ENCODE measurements at places on chromosomes 7 and 10.

- DNase-seq, result no peak
Observed at GRCh38 chr10:96287392-96288105, 16.2 kb upstream of the BLNK start.

GRCh38 chr10:47402641-47403301 is 18.7 kb upstream of the ZNF488 start:
- no peak for DNase-seq

DNA sequence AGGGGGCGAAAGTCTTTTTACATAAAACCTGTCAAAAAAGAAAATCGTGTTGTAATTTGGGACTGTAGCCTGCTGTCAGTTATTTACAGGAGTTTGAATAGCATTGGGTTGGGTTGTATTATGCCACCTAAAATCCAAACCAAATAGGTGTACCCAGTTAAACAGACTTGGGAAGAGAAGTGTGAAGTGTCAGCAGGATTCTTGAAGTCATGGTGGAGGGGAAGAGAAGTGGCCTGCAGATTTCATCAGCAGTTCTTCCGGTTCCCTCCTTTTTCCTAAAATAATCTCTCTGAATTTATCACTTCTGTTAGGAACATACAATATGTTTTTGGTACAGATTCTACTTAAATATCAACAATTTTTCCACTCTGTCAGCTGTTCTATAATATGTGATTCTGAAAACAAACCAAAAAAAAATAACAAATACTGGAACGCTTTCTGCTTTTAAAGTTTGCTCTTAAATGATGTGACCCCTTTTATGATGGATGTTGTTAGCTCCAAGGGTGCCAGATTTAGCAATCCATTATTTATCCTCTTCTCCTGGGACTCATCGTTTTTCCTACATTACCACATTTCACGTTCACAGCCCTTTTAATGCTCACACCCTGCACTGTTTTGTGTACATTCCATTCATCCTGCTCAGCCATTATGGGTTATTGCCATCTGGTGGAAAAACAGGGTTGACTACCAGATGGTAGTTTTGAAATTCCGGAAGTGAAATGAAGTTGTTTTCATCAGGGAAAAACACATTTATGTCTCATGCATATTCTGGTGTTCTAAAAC is 18.7 kb upstream of the ARHGAP12 start:
- no peak for DNase-seq

GRCh38 chr7:89680161-89680560 is 474.1 kb upstream of the STEAP1 start:
- DNase-seq, result no peak

- no peak for DNase-seq
Observed at GRCh38 chr7:47087866-47088265, 494.0 kb downstream of the TNS3 start.

- DNase-seq, result no peak
Observed at GRCh38 chr10:31583293-31583692, 264.3 kb downstream of the ZEB1 start.

DNA sequence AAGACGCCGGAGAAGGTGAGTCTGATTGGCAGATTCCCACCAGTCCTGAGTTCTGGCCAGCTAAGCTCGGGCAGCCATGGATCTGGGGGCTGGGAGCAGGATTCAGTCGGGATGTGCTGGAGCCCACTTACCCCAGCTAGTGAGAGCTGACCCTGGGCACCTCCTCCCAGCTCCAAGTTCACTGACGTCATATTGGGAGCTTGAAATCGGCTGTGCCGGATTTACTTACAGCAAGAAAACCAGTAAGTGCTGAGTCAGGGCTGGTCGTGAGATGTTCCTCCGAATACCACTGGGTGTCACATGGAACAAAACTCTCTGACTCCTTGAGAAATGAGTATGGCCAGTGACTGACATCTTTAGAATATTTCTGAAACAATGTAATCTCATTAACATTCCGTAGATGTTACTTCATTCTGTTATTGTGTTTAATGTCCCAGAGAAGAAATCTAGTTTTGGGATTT is 621.2 kb downstream of the SDK1 start:
- no peak for DNase-seq

DNA sequence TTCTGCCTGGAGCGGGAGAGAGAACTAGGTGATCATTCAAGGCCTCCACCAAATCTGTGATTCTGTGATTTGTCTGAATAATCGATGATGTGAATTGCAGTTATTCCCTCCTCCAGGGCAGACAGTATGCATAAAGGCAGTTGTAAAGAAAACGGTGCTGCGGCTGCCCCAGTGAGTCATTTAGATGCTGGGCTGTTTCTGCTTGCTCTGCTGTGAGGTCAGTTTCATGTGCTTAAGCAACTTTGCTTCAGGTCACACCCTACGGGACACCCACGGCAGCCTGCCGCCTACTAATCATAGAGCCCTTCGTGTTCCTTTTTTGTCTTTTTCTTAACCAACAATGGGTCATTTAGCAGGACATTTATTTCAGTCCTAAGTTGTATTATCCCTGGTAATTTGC is 158.1 kb upstream of the PITRM1 start:
- DNase-seq, result no peak

DNA sequence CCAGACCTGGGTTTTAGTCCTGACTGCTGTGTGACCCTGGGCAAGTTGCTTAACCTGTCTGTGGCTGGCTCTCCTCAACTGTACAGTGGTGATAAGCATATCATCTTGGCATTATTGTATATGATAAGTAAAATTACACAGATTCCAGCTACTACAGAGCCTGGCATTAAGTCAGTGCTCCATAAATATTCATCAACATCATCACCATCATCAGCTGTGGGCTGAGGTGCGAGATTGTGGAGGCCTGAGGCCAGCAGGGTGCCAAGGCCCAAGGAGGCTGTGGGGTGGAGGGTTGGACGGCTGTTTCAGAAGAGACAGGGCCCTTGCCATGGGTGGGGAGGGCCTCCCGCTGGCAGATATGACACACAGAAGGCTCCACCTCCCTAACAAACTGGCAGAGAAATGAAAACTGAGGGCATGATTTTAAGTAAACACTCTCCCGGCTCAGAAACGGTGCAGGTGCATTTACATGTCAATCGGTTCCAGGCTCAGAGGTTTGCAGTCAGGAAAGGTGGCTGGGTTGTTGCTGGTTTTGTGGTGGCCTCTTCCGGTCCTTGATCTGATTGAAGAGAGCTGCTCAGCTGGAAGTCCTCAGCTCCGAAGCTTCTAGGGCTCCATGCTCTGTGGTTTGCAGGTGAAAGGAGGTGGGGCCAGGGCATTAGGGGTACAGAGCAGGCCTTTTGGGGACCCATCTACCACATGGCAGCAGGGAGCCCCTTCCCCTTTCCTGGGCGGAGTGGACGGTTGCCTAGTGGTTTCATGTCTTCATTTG is 10.2 kb downstream of the CRYGN start:
- peak; percentile 56 for DNase-seq

- DNase-seq, result no peak
Observed at GRCh38 chr10:13615650-13616300, 29.0 kb downstream of the PRPF18 start.

GRCh38 chr7:29900745-29901144 is 88.9 kb downstream of the SCRN1 start:
- DNase-seq, result no peak

DNA sequence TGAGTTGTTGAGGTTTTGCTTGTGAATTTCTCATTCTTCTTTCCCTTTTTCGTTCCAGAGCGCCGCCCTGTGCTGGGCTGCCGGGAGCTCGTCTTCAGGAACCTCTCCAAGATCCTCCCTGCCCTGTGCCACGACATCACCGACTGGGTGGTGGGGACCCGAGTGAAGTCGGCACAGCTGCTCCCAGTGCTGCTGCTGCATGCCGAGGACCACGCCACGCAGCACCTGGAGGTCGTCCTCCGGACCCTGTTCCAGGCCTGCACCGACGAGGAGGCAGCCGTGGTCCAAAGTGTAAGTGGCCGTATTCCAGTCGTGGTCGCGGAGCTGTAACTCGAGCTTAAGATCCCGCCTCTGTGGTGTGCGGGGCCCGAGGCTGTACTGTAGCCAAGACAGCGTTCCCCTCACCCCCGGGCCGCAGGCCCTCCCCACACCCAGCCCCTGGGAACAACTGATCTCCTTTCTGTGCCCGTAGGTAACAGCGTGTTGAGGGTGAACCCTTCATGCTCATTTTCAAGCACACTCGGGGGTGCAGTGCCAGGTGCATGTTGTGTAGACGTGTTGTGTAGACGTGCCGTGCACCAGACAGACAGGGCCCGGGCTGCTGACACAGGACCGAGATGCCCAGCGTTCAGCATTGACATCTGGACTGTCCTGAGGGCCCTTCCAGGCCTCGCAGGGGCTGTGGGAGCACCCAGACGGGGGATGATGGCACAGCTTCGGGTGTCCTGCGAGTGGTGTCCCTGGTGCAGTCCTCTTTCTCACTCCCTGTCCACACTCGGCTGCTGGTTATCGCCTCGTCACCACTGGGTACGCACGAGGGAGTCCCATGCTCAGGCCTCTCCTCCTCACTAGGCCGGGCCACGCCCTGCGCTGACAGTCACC is 27.7 kb upstream of the PRKAR1B start:
- DNase-seq, result no peak

DNA sequence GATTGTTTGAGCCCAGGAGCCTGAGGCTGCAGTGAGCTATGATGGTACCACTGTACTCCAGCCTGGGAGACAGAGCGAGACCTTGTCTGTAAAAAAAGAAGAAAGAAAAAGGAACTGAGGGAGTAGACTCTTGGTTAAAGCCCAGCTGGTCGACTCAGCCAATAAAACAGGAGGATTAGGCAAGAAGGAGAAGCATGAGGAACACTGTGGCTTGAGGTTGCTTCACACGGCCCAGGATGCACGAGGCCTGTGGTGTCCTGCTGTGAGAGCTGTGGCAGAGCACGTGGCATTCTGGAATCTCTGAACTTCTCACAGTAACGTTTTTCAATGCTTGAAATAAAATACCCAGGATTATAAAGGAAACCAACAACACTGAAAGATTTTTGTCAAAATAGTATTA is 93.3 kb downstream of the CUL2 start:
- no peak for DNase-seq

DNA sequence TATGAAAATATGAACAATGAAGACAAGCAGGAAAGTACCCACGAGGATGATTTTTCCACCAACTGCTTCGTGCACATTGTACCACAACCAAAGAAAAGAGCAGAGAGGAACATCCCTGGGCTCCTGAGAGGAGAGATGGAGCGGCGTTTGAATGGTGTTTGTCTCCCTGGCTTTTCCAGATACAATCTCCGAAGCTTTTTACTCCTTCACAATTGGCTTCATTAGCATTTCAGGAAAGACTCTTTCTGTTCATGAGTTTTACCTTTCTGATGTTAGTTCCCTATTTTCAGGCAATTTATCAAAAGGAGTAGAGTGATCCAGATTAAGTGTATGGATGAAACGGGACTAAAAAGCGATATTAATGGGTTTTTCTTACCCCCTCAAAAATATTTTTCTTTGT is 49.3 kb downstream of the LYZL2 start:
- DNase-seq, result no peak

GRCh38 chr10:103792547-103792946 is 62.8 kb downstream of the SH3PXD2A start:
- DNase-seq, result no peak

GRCh38 chr7:1755783-1756625 is 85.9 kb downstream of the ELFN1 start:
- DNase-seq, result no peak

GRCh38 chr7:85081392-85081791 is 105.5 kb downstream of the SEMA3D start:
- DNase-seq, result no peak

DNA sequence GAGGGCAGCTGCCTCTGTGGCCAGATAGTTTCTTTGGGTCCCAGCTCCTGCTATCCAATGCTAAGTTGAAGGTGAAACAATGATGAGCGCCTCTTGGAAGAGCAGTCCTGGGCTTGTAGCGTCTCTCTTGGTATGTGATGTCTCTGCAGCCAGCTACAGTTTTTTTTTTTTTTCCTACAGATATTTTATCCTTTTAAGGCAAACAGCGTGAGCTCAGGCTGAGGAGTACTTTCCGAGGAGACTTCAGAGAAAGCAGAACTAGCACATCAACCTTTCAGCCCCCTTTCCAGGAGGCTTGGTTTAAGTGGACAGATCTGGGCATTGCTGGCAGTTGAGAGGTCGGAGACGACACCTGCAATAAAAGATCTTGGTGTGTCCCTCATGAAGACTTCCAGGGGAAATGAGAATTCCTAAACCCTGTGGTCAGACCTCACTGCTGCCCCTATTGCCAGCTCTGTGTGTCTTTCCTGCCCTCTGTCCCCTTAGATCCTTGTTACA is 9.1 kb downstream of the PRKG1 start:
- DNase-seq, result no peak

DNA sequence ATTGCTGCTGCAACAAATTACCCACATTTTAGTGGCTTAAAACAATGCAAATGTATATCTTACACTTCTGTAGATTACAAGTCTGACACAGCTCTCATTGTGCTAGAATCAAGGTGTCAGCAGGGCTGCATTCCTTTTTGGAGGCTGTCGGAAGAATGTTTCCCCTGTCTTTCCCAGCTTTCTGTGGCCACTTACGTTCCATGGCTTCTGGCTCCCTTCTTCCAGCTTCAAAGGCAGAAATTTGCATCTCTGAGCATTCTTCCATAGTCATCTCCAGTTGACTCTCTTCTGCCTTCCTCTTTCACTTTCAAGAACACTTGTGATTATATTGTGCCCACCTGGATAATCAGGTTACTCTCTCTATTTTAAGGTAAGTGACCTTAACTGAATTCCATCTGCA is 125.3 kb downstream of the GPR158 start:
- DNase-seq, result no peak

GRCh38 chr7:150322114-150322832 is 882 bp upstream of the LRRC61 start:
- peak; percentile 84 for DNase-seq

DNA sequence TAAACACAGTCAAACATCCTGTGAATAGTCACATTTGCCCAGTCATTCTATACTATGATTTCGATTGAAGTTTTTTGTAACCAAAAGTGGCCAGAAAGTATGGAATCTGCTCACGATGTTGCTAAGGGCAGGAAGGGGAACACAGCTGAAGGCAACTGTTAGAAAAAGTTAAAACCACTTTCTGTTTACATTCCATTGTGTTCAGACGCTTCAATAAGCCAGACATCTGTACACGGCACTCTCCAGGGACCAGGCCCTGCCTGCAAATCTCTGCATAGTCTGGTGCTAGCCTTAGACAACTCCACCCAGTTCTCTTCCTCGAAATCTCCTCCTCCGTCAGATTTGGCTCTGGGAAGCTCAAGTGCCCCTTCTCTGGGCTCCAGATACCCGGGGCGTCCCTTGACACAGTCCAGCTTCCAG is 17.1 kb upstream of the TMEM120A start:
- DNase-seq, result no peak

DNA sequence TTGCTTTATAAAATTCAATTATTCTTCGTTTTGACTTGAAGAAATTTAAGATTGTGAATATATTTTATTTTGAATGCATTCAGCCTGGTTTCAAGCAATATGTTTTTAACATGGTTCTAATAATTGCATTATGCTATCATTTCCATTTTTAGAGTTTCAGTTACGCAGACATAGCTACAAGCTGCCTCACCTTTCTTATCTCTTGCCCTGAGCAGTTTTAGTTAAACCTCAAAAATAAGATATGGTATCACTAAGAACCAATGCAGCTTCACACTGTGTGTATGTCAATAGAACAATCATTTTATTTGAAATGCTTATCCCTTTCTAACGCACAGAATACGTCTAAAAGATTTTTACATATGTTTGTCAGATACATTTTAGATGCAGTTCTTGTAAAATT is 632.6 kb upstream of the KCND2 start:
- no peak for DNase-seq

GRCh38 chr10:96960872-96961271 is 128.8 kb downstream of the LCOR start:
- DNase-seq, result no peak

GRCh38 chr10:35442592-35442991 is 106.3 kb downstream of the CCNY start:
- peak; percentile 68 for DNase-seq

Data from activated CD4-positive, alpha-beta T cell treated with anti-CD3 and anti-CD28 coated beads, Interleukin-10, Interleukin-2, amounts not matched to agents 100 ng/mL and 50 ng/mL, durations not matched to agents 16 hours and 8 hours (primary cell).